ENCODE measurements at places on chromosomes 7 and 10. TPM values are rescaled to one million over a fixed set of nuclear protein-coding genes. Genes with fewer than 3 reads are reported as not detected.

Gene GNAT3
- not detected for total RNA-seq

Gene VWA2
- total RNA-seq = not detected

Gene LIPJ
- not detected for total RNA-seq

Gene SEMA3C
- 67.8 TPM for total RNA-seq

Gene DENND10
- 20.2 TPM for total RNA-seq

All from Right ventricle myocardium inferior (tissue), 1 donor.